ENCODE measurements at places on chromosomes 1 and 21. TPM values are rescaled to one million over a fixed set of nuclear protein-coding genes. Genes with fewer than 3 reads are reported as not detected.

DNA sequence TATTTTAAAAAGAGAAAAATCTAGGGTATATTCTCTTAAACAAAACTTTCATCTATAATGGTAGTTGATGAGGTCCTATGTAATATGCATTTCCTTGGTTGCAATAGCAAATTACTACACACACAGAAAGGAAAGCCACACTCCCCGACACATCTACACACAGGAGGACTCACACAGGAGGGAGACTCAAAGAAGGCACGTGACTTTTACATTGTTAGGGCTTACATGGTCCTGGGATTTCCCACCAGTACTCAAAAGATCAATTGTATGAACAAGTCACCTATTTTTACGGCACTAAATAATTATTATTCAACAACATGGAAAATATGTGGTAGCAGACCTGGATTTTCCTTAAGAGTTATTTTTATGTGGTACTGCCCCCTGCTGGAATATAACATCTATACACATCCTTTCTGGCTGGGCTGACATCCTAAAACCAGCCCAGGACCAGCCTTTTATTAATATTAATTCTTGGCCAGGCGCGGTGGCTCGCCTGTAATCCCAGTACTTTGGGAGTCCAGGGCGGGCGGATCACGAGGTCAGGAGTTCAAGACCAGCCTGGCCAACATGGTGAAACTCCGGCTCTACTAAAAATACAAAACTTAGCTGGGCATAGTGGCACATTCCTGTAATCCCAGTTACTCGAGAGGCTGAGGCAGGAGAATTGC is 33.9 kb upstream of the LGALS8 start:
- peak; percentile 63 for DNase-seq
- H3K4me1 ChIP-seq = peaks cover 6% of the 10 kb centered on the region
- H3K27me3 ChIP-seq = no peaks in the 10 kb centered on the region
- H3K4me3 ChIP-seq = no peak overlapping the region
- H3K27ac ChIP-seq = no peak overlapping the region

DNA sequence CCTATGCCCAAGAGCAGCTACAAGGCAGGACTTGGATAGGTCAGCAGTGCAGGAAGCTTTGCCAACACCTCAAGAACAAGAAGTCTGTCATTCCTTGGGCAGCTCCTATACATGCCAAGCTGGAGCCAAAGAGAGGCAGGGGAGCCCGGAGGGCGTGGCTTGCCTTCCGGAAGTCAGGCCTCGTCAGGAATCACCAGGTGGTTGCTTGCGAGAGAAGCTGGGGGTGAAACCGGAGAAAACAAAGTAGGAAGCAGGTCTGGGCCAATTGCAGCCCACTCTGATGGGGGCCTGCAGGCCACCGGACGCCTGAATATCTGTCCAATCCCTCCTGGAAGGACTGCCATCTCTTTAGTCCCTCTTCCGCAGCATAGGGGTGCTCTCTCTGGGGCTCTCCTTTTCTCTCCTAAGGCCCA is 794 bp upstream of the FAM76A start:
- H3K36me3 ChIP-seq = no peaks in the 10 kb centered on the region
- peaks cover 17% of the 10 kb centered on the region for H3K4me1 ChIP-seq
- H3K4me3 ChIP-seq = no peak overlapping the region
- peak overlapping the region; percentile 28 for H3K27ac ChIP-seq
- DNase-seq = no peak

- peaks cover 33% of the 10 kb centered on the region for H3K4me1 ChIP-seq
- no peak for DNase-seq
- no peaks in the 10 kb centered on the region for H3K27me3 ChIP-seq
- peak overlapping the region; percentile 76 for H3K4me3 ChIP-seq
- peak overlapping the region; percentile 81 for H3K27ac ChIP-seq
- H3K36me3 ChIP-seq = peaks cover 31% of the 10 kb centered on the region
Observed at GRCh38 chr1:26278724-26279455, 996 bp upstream of the SH3BGRL3 start.

DNA sequence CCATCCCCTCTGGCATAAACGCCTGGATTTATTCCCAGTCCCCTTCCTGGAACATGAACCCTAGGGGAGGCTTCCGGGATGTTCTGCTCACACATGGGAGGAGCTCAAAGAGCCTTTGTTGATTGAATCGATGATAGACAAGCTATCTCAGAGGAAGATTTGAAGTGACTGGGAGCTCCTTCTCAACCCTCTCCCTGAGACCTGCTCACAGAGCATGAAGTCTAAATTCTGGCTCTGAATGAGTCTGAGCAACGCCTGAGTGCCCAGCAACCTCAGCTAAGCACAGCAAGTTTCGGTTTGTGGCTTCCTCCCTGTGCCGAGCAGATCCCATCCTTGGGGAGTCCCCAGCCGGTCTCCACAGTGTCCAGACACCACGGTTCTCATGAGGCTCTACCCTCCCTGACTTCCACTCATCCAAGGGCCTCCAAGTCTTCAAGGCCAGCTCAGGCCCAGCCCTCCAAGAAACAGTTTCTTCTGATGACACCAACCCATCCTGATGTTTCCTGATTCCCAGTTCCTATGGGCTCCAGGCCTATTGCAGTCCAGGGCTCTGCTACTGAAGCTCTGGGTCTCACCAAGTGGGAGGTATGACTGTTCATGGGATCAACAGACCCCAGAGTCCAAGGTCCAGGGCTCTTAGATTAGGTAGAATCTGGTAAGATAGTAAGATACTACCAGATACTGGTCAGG is 190.8 kb downstream of the DYRK1A start:
- no peaks in the 10 kb centered on the region for H3K4me1 ChIP-seq
- H3K27me3 ChIP-seq = no peaks in the 10 kb centered on the region
- DNase-seq = no peak

DNA sequence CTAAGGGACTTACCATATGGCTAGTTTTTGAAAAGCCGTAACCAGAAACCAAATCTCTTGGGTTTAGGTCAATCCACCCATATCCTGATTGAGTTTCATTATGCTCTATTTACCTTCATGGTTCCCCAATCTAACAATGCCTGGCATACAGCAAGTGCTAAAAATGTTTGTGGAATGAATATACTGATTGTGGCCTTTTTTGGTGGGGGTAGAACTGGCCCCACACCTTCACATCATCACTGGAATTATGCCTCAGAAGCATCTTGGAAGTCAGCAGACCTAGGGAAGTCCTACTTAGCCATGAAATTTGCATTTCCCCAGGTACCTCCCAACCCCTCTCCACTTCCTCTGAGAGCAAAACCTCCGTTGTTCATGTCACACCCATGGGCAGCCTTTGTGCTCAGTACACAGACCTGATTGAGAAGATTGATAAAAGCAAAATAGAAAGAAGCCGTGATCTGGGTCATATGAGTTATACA is 17.8 kb upstream of the SLAMF1 start:
- H3K36me3 ChIP-seq = no peaks in the 10 kb centered on the region
- no peak for DNase-seq
- H3K4me3 ChIP-seq = no peak overlapping the region

GRCh38 chr1:69568421-69569174 is 876 bp downstream of the LRRC7 start:
- H3K36me3 ChIP-seq = no peaks in the 10 kb centered on the region
- no peak overlapping the region for H3K4me3 ChIP-seq
- no peaks in the 10 kb centered on the region for H3K4me1 ChIP-seq
- H3K27ac ChIP-seq = no peak overlapping the region
- DNase-seq = no peak

DNA sequence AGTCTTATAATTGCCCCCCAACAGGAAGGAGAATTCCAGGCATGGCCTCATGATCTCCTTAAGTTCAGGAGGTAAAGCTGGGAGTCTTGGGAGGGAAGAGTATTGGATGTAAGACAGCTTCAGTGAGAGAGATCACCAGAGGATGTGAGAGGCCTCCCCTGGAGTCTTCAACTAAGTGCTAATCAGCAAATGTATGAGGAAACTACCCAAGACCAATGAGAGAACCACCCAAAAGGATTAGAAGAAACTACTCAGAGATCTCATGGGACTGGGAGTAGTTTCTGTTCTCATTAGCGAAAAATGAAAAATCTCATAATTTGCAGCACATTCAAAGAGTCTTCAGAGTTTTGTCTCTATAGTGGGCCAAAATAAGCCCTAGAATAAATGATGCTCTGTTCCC is 36.6 kb upstream of the WNT2B start:
- no peaks in the 10 kb centered on the region for H3K27me3 ChIP-seq
- no peak overlapping the region for H3K27ac ChIP-seq
- H3K4me1 ChIP-seq = no peaks in the 10 kb centered on the region

DNA sequence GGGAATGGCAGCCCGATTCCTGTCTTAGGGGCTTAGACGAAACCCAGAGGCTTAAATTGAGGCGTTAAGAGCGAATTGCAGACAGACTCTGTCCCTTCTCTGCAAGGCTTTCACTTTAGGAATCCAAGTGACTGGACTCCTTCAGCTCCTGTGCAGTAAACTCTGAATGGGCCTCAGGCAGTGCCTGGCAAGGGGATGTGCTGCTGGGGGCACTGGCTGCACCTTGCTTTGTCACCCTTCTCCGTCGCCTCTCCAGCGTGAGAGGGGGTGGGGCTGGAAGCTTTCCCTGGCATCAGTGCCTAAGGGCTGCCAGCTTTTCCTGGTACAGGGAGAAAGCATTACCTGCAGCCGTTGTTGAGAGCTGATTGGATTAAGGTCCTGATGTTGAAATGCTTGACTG is 39.9 kb upstream of the NFASC start:
- H3K36me3 ChIP-seq = no peaks in the 10 kb centered on the region
- H3K4me3 ChIP-seq = no peak overlapping the region
- H3K27me3 ChIP-seq = peaks cover 26% of the 10 kb centered on the region
- H3K4me1 ChIP-seq = peaks cover 3% of the 10 kb centered on the region
- DNase-seq = no peak

DNA sequence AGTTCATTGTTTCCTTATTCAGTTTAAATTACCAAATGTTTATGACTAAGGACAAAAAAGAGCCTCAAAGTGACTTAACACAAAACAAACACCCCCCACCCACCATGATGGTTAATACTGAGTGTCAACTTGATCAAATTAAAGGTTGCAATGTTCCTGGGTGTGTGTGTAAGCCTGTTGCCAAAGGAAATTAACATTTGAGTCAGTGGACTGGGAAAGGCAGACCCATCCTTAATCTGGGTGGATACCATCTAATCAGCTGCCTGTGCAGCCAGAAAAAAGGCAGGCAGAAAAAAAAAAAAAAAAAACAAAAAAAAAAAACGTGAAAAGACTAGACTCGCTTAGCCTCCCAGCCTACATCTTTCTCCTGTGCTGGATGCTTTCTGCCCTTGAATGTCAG is 543.4 kb downstream of the NEGR1 start:
- H3K36me3 ChIP-seq = no peaks in the 10 kb centered on the region
- no peak for DNase-seq
- H3K27ac ChIP-seq = no peak overlapping the region
- H3K27me3 ChIP-seq = no peaks in the 10 kb centered on the region
- H3K4me3 ChIP-seq = no peak overlapping the region
- H3K4me1 ChIP-seq = no peaks in the 10 kb centered on the region

DNA sequence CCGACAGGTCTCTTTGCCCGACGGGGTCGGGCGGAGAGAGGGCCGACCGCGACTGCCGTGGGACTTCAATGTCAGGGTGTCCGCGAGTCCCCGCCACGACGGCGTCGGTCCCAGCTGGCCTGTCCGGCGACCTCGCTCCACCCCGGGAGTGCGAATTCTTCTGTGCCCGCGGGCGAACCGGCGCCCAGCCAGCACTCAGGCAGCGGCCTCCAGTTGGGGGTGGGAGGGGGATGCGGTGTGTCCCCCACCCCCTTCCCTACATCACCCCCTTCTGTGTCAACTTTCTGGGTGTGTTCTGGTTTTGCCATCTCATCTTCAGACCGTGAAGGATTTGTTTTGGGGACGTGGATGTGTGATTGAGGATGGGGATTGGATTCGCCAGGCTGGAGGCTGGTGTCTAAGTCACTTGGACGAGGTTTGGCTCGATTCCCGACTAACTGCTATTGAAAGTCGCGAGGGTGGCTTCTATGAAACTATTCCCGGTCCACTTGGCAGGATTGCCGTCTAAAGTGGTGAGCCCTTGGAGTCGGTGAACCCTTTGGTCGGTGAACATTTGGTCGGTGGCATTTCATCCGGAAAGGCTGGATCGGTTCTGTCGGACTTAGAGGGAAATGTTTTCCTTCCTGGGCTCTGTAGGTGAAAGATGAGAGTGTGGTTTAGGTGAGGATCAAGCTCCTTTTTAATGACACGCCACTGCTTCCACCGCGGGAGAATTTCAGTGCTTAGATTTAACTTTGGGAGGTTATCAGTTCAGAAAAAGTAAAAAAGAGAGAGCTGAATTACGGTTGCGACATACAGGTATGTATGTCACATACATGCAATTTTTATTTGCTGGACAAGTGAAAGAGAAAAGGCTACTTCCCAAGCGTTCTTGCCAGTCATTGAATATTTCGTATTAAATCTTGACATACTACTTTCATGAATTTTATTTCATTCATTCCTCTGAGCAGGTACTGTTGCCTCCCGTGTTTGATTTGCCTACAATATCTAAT is 771 bp downstream of the ABCD3 start:
- H3K36me3 ChIP-seq = no peaks in the 10 kb centered on the region
- peak overlapping the region; percentile 86 for H3K4me3 ChIP-seq
- H3K27ac ChIP-seq = peak overlapping the region; percentile 74
- H3K27me3 ChIP-seq = no peaks in the 10 kb centered on the region
- DNase-seq = no peak

- no peaks in the 10 kb centered on the region for H3K4me1 ChIP-seq
- no peak for DNase-seq
- no peaks in the 10 kb centered on the region for H3K36me3 ChIP-seq
- H3K27me3 ChIP-seq = no peaks in the 10 kb centered on the region
- H3K4me3 ChIP-seq = no peak overlapping the region
Observed at GRCh38 chr21:44993321-44994046, 53.7 kb downstream of the SLX9 start.

DNA sequence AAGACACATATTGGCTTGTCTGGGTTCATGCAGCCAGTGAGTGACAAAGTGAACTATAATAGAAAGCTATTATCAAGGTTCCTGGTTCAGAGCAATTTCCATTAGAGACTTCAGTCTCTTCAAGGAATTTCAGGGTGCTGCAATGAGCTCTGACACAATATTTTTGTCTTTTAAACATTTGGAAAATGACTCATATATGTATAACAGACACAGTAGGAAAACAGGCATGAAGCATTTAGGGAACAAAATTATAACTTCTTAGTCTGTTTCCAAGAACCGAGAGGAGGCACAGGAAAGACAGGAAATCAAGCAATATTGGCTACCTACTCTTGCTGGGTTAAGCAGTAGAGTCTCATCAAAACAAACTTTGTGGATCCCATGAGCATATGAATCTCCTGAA is 170.4 kb downstream of the PTPRC start:
- H3K36me3 ChIP-seq = no peaks in the 10 kb centered on the region
- no peak overlapping the region for H3K4me3 ChIP-seq
- no peak for DNase-seq
- H3K4me1 ChIP-seq = no peaks in the 10 kb centered on the region

GRCh38 chr1:201636510-201636971 is 97.6 kb downstream of the NAV1 start:
- no peaks in the 10 kb centered on the region for H3K4me1 ChIP-seq
- peaks cover 4% of the 10 kb centered on the region for H3K27me3 ChIP-seq
- no peak for DNase-seq
- no peak overlapping the region for H3K27ac ChIP-seq

GRCh38 chr21:32917362-32918135 is 108.2 kb upstream of the OLIG2 start:
- H3K36me3 ChIP-seq = no peaks in the 10 kb centered on the region
- DNase-seq = no peak
- peaks cover 24% of the 10 kb centered on the region for H3K27me3 ChIP-seq
- no peak overlapping the region for H3K27ac ChIP-seq
- H3K4me1 ChIP-seq = no peaks in the 10 kb centered on the region

FGR gene
- not detected for total RNA-seq

TBX15 gene
- not detected for total RNA-seq

PBX1 gene
- 29.6 TPM for total RNA-seq

NTRK1 gene
- 0.89 TPM for total RNA-seq

SERINC2 gene
- 50.1 TPM for total RNA-seq

PDZK1 gene
- total RNA-seq = 0.27 TPM

DDI2 gene
- total RNA-seq = 26.3 TPM

KCNT2 gene
- total RNA-seq = not detected

CDC7 gene
- total RNA-seq = 24.5 TPM

LCE1C gene
- not detected for total RNA-seq
